ENCODE measurements at places on chromosomes 16 and 17. TPM values are rescaled to one million over a fixed set of nuclear protein-coding genes. Genes with fewer than 3 reads are reported as not detected.
A peak's percentile ranks its signal among the peaks of the same experiment; 100 is the strongest.

SGCA gene
- total RNA-seq: 0.32 TPM

CA5A gene
- not detected for total RNA-seq

OTOP2 gene
- total RNA-seq: not detected

HOXB2 gene
- total RNA-seq: 4.3 TPM

WFDC1 gene
- total RNA-seq: 8.2 TPM

LRRC75A gene
- total RNA-seq: 2.6 TPM

GRIN2C gene
- under 0.01 TPM for total RNA-seq

MT1H gene
- not detected for total RNA-seq

ZNF785 gene
- 13.0 TPM for total RNA-seq

SEZ6L2 gene
- total RNA-seq: 4.7 TPM

NT5M gene
- total RNA-seq: 1.3 TPM

SDR42E2 gene
- total RNA-seq: not detected

CARHSP1 gene
- 165 TPM for total RNA-seq

- DNase-seq: peak; percentile 95
Observed at GRCh38 chr17:31570951-31571892, 179.7 kb downstream of the RAB11FIP4 start.

DNA sequence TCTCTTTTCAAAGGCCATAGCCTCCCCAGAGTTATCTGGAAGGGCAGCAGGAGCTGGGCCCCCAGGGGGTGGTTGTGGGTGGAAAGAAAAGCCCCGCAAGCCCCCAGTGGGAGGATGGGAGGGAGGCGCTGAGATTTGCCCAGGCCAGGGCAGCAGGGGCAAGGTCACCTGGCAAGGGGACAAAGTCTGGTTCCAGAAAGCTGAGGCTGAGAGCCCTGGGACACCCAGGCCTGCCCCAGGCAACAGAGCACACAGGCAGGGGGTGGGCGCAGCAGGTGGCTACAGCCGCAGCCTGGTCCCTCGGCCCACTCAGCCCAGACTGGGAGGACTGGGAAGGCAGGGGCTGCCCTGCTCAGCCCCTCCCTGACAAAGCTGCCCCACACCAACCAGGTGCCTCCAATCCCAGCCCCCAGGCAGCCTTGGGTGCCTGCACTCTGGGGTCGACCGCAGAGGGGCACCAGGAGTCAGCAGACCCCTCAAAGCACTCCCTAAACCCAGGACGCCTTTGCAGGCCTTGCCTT, 23.7 kb upstream of the GSG1L start:
- DNase-seq: no peak

GRCh38 chr16:46612121-46612520, 9.1 kb downstream of the SHCBP1 start:
- DNase-seq: no peak

GRCh38 chr17:39612291-39612894, 4.7 kb upstream of the NEUROD2 start:
- no peak for DNase-seq

- DNase-seq: peak; percentile 41
Observed at GRCh38 chr17:82019690-82020571, 2.7 kb downstream of the CENPX start.

- no peak for DNase-seq
Observed at GRCh38 chr17:3926860-3927627, 10.8 kb upstream of the P2RX1 start.

GRCh38 chr16:17470908-17471718, at the start of gene XYLT1:
XYLT1 (minus strand) TSS chr16:17470960; CDS start chr16:17470796, 164 bp downstream.
- peak; percentile 50 for DNase-seq

GRCh38 chr17:7363311-7363710, 8.4 kb downstream of the TMEM95 start:
- DNase-seq: peak; percentile 19

- DNase-seq: no peak
Observed at GRCh38 chr16:82845116-82845515, 218.3 kb downstream of the CDH13 start.

- DNase-seq: no peak
Observed at GRCh38 chr16:89999831-90000574, 19.3 kb downstream of the DBNDD1 start.

- no peak for DNase-seq
Observed at GRCh38 chr16:24541233-24541933, 2.0 kb downstream of the RBBP6 start.

- DNase-seq: no peak
Observed at GRCh38 chr16:20676268-20676825, 21.1 kb downstream of the ACSM1 start.

- DNase-seq: no peak
Observed at GRCh38 chr17:79251824-79252223, 177.2 kb downstream of the ENGASE start.

DNA sequence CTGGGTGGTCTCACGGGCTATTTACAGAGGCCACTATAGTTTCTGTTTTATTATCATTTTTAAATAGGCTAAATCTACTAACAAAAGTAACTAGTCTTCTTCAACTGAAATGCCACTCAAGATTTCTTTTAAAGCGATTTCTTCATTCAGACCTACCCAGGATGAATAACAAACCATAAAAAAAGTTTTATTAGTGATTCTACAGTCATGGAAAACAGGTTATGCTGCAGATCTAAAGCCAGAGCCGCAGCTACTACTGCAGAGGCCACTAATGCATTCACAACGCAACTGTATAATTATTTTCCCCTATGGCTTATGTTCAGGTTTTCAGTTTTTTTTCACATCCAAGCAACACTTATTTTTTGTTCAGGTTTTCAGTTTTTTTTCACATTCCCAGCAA, 136.2 kb upstream of the AXIN2 start:
- peak; percentile 23 for DNase-seq

GRCh38 chr16:52298769-52299168, 248.2 kb downstream of the TOX3 start:
- DNase-seq: no peak

- DNase-seq: no peak
Observed at GRCh38 chr16:4113358-4114256, 2.6 kb downstream of the ADCY9 start.

DNA sequence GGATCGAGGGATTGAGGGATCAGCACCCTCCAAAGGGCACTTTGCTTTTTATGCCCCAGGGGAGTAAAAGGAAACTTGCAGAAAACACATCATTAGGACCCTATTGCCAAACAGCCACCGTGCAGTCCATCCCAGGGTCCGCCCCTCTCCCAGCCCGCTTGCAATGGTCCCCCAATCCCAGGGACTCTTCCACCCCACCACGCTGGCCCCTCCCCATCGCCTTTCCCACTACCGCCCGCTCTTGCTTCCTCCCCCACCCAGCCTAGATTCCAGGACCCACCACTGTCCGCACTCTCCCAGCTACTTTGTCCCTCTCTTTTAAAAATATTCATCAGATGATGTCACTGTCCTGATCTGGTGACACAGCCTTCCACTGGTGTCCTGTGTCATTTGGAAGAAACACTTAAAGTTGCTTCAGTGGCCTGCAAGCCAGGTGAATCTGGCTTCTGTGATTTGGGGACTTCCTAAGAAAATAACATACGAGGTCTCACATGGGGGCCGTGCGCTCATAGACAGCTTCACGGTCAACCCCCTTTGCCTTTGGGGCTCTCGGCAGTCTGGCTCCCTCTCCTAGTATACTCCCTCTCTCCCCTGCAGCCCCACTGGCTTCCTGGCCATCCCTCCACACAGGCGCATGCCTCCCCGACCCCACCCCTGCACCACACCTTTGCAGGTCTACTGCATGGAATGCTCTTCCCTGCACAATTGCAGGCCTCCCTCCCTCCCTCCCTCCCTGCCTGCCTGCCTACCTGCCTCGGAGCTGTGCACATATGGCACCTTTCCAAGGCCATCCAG, 127.9 kb downstream of the RBFOX3 start:
- DNase-seq: no peak

DNA sequence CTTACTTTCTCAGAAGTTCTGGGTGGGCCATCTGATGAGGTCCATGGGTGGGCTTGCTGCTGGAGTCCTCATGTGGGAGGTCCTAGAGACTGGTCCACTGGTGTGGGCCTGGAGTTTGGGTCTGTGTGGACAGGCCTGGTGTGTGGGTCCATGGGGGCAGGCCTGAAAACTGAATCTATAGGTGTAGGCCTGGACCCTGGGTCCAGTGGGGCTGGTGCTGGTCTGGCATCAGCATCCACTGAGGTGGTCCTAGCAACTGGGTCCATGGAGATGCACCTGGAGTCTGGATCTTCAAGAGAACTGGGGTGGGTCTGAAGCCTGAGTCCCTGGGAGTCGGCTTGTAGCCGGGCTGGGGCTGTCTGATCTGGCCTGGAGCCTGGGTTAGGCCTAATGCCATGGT, 253.8 kb upstream of the CCL2 start:
- no peak for DNase-seq

DNA sequence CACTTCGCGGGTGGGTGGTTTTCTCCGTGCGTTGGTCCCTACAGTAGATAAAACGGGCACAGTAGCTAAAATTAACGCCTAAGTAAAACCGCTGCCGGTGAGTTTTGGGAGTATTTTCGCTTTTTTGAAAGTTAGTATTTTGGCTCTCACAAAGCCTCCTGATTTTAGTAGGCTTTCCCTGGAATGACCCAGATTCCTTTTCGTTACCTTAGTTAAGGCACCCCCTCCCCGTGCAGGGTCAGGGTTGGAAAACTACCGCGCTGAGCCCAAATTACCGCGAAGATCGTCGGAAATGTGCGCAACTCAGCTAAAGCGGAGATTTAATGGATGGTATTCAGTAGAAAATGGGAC, 28.3 kb upstream of the ST6GALNAC1 start:
- no peak for DNase-seq

GRCh38 chr17:79176792-79177601, 102.4 kb downstream of the ENGASE start:
- DNase-seq: no peak

DNA sequence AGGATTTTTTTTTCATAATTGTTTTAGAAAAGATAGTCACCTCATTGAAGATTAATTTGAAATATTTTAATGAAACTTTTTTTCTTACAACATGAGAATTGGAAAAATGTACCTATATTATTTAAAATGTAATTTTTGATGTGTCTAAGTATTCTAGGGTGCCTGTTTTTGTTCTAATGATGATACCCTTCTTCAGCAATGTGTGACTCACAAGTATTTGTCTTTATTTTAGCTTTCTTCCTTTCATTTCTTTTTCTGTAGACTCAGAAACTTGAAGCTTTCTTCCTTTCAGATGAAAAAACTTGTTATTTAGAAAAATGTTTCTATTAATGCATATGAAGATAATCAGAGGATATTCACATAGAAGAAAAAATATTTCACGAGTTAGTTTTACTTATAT, 231.8 kb downstream of the BCAS3 start:
- DNase-seq: no peak

DNA sequence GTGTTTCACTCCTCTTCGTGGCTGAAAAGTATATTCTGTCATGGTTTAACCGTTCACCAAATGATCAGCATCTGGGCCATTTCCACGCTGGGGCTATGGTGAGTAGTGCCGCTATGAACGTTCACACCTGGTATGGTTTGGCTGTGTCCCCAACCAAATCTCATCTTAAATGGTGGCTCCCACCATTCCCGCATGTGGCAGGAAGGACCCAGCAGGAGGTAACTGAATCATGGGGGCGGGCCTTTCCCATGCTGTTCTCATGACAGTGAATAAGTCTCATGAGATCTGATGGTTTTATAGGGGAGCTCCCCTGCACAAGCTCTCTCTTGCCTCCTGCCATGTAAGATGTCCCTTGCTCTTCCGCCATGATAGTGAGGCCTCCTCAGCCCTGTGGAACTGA, 45.7 kb upstream of the ZNF469 start:
- no peak for DNase-seq

DNA sequence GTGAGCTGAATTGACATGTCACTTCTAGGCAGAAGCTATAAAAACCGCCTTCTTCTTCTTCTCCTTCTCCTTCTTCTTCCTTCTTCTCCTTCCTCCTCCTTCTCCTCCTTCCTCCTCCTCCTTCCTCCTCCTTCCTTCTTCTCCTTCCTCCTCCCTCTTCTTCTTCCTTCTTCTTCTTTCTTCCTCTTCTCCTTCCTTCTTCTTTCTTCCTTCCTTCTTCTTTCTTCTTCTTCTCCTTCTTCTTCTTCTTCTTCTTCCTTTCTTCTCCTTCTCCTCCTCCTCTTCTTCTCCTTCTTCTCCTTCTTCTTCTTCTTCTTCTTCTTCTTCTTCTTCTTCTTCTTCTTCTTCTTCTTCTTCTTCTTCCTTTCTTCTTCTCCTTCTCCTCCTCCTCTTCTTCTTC, 4.8 kb upstream of the FBXL19 start:
- no peak for DNase-seq
